ENCODE measurements at places on chromosomes 7 and 10.

DNA sequence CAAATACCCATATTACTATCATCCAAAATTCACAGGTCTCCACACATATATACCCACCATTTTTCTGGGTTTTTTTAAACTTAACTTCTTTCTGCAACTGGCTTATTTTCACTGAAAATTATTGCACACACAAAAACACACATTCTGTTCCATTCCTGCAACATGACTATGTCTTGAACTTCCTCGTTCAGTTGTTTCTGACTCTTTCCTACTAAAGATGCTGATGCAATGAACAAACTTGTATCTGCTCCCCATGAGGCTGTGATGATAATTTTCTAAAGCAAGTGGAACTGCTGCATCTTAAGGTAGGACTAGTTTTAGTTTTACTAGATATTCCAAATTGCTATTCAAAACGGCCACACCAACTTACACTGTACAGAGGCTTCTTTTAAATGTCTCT lies 77.7 kb downstream of the OSBPL3 start:
- no peak for DNase-seq

DNA sequence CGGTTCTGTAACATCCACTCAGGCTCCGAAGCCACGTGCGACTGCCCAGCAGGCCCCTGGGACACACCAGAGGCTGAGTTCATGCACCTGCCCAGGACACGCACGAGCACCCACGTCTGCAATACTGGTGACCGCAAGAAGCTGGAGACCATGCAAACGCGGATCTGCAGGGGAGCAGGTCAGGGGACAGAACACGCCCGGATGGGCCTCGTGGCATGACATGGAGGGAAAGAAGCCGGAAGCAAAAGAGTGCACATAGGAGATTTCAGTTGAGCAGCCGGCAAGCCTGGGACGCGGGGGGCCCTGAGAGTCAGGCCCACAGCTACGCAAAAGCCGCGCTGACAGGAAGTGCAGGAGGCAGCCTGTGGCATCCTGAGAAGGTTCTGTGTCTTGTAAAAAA lies 73.7 kb downstream of the FOXL3 start:
- no peak for DNase-seq

GRCh38 chr10:117374506-117375359 lies 507 bp downstream of the PDZD8 start:
- no peak for DNase-seq

DNA sequence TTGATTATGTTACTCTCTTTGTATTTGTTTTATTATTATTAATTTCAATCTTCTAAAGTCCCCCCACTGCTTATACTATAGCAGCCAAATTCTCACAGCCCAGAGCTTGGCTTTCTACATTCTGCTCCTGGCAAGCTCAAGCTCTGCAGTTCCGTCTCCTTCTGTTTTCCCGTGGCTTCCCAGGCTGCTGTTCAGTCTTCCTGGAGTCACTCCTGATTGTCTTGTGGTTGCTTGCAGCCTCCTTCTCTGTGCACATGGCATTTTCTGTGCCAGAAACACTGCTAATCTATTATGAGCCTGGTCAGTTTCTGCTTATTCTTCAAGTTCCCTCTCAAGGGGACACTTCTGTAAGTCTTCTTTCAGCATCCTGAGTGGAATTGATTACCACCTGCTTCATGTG lies 533.7 kb upstream of the IGFBP3 start:
- DNase-seq: peak; percentile 61

GRCh38 chr10:47330366-47330765 lies 8.1 kb downstream of the GDF2 start:
- DNase-seq: no peak

DNA sequence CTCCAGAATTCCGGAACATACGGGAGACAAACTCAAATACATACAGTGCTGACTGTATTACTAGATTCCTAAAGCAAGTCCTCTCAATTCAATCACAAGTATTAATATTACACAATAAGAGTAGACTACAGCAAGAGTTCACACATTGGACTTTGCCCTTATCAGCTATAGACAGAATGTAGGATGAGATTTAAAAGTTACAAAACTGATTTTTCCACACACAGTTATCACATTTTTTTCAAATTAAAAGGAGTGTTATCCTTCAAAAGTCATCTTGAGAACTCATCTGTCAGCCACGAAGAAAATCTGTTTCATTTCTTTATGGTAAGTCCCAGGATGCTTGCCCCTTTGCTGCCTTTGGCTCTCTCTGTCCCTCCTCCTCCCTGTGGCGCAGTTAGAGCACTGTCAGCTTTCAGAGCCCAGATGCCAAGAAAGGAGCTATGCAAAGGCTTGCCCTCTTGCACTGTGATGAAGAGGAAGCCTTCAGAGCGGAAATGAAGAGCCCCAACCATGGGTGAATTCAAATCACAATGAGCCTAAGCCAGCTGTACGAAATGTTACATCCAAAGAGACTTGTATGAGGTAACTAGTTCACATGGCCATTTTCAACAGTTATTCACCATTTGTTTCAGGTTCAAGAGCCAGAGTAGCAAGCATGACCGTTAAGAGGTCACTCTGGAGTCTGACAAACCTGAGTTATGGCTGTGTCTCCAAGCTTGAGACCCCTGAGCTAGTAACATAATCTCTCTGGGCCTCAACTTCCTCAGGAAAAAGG lies 10.7 kb downstream of the NCOA4 start:
- no peak for DNase-seq

- no peak for DNase-seq
Observed at GRCh38 chr10:29701306-29701705, 66.5 kb upstream of the SVIL start.

DNA sequence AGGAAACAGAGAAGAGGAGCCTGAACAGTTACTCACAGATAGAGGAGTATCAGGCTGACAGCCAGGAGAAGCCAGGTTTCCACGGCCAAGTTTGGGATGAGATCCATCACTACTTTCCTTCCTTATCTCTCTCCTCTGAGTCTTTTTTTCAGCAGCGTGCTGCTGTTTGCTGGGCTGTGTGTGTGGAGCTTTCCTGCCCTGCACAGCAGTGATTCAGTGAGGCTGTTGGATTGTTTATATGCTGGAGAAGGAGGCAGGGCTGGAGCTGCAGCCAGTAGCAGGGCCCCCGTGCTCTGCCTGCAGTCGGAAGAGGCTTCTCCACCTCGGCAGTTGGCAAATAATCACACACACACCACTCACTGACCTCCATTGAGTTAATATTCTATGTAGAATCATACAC lies at the start of gene CYP3A7:
TSS of gene CYP3A7 (minus strand) at position 210 of the 400 bp plus-strand sequence. CDS start at position 107, 103 bp downstream.
- no peak for DNase-seq

DNA sequence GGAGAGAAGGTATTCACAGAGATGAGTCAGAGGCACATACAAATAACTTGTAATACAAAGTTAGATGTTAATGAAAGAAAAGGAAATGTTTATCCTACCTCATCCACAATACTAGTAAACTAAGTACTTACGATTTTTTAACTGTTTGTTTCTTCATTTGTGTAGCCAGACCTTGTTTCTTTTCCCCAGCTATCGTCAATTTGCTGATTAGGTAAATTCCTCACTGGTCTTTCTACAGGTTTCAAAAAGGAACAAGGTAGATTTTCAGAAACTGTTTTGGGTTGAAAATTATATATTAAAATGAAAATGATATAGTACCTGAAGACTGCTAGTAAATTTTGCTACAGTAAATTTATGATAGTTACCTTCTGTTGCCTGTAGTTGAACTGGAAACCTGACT lies 56.6 kb downstream of the PON1 start:
- DNase-seq: no peak

- no peak for DNase-seq
Observed at GRCh38 chr10:127092916-127093315, 103.5 kb downstream of the INSYN2A start.

DNA sequence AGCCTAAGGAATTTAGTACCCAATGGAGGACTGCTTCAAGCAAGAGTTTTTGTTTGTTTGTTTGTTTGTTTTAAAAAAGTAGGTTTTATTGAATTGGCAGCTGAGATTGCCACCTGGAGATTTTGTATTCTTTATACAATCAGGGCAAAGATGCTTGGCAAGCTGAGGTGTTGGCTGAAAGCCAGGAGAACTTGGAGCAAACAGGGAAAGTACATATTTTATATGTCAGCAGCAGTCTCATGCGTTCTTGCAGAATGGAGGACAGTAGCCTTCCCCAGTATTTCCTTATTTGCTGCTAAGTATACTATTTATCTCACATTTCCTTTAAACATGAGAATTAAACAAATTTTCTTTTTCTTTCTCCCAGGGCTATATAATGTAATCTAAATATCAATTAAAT lies 22.6 kb upstream of the ICA1 start:
- no peak for DNase-seq

DNA sequence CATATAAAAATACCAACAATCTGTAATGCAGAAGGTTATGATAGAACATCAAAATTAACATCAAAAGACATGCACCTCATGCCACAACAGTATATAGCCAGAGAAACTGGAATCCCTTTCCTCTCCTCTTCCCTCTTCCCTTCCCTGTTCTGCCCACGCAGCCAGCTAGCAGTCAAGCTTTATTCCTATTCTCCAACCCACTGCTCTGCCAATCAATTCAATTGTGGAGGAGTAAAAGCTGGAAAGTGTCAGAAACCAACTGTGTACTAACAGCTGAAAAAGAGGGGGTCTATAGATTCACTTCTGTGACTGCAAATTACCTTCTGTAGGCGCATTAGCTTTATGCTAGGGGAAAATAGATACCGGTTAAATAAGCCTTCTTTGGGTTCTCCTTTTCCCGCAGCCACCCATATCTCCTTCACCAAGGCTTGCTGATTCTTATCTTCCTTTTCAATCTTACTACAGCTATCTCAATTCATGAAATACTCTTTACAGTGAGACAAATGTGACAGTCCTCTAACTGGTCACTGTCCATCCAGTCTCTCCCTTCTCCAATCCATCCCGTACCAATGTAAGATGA lies 16.3 kb downstream of the ABI1 start:
- no peak for DNase-seq

DNA sequence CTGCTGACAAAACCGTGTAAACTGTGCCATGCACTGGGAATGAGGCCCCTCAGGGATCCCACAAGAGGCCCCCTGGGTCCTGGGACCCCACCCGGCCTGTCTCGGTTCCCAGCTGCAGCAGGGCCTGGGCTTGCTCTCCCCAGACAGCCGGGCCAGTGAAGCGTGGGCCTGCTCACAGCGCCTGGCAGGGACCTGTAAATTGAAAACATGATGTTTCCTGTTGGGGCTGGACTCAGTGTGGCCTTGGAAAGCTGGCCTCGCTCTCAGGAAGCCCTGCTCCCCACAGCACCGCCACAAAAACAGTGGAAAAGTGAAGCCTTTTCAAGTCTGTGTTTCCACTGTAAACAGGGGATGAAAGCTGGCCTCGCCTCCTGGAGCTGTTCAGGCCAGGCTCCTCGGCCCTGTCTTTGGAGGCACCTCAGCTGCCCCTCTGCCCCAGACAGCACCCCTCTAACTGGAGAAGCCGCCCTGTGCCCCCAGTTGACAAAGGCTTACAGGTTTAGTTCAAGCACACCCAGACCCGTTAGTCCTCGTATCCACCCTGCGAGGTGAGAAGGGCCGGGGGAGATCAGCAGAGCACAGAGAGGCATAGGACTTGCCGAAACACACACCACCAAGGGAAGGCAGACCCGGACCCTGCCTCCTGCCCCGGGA lies 108.3 kb downstream of the ZMIZ1 start:
- DNase-seq: no peak

DNA sequence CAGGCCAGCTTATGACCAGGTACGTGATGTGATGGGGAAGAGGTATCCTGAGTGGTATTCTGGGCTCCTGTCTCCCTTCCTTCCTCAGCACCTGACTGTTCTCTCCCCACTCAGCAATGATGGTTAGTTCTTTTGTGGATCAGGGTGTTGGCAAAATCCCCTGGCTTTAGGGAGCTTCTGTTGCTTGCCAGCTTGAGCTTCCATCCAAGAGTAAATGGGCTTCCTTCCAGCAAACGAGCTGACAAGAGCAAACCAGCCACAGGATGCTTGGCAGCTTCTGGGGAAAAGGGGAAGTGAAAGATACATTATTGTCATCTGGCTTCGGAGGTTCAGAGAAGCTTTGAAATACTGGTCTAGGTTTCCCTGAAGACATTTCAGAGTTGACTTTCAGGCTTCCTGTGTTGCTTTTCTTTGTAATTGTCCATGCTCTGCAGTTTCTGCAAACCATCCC lies 5.2 kb downstream of the DUSP5 start:
- peak; percentile 61 for DNase-seq

- no peak for DNase-seq
Observed at GRCh38 chr7:15470825-15471668, 90.8 kb downstream of the AGMO start.

GRCh38 chr10:63554657-63555056 lies 33.5 kb downstream of the REEP3 start:
- DNase-seq: no peak

All from forelimb muscle (tissue), 1 donor.